ENCODE measurements at places on chromosomes 5 and 9.
A peak's percentile ranks its signal among the peaks of the same experiment; 100 is the strongest.

GRCh38 chr5:120365656-120366446 is 98.2 kb upstream of the PRR16 start:
- H3K27me3 ChIP-seq = no peaks in the 10 kb centered on the region
- no peak overlapping the region for H3K4me3 ChIP-seq
- no peak for DNase-seq
- no peak overlapping the region for H3K27ac ChIP-seq

- no peak for DNase-seq
- H3K4me1 ChIP-seq = no peaks in the 10 kb centered on the region
- H3K27ac ChIP-seq = no peak overlapping the region
- H3K4me3 ChIP-seq = no peak overlapping the region
- no peaks in the 10 kb centered on the region for H3K27me3 ChIP-seq
Observed at GRCh38 chr5:139884144-139884543, 88.5 kb downstream of the PSD2 start.

DNA sequence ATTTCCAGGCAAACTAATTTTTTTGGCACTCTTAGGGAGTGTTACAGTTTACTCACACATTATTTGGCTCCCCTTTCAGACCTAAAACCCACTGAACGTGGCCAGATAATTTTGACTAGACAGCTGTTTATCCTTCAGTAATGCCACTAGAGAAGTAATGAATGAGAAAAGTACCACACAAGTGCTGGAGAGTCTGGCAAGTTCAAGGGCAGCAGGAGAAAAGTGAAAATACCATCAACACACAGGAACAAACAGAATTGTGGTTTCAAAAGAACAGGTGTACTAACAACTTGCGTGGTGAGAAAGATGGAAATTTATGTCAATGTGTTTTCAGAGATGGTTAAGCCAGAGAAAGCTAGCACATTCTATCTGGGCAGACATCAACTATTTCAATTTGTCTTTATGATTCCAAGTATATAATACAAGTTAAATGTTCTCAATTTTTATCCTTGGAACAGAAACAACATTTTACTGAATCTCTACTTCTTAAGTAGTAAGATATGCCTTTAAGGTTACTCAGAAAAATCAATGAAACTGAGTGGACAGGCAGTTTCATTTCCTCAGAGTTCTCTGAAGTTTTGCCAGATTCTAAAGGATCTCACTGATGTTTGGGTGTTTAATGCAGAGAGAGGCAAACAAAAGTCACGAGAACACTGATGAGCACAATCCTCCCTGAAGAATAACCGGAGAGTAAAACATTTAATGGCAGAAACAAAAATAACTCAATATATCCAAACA is 91.0 kb downstream of the ARSB start:
- no peak for DNase-seq
- H3K27ac ChIP-seq = no peak overlapping the region
- H3K36me3 ChIP-seq = no peaks in the 10 kb centered on the region
- no peaks in the 10 kb centered on the region for H3K27me3 ChIP-seq
- H3K4me3 ChIP-seq = no peak overlapping the region

- DNase-seq = no peak
- no peaks in the 10 kb centered on the region for H3K4me1 ChIP-seq
- H3K4me3 ChIP-seq = no peak overlapping the region
- H3K27me3 ChIP-seq = no peaks in the 10 kb centered on the region
- H3K27ac ChIP-seq = no peak overlapping the region
Observed at GRCh38 chr9:32294106-32294505, 90.3 kb upstream of the ACO1 start.

DNA sequence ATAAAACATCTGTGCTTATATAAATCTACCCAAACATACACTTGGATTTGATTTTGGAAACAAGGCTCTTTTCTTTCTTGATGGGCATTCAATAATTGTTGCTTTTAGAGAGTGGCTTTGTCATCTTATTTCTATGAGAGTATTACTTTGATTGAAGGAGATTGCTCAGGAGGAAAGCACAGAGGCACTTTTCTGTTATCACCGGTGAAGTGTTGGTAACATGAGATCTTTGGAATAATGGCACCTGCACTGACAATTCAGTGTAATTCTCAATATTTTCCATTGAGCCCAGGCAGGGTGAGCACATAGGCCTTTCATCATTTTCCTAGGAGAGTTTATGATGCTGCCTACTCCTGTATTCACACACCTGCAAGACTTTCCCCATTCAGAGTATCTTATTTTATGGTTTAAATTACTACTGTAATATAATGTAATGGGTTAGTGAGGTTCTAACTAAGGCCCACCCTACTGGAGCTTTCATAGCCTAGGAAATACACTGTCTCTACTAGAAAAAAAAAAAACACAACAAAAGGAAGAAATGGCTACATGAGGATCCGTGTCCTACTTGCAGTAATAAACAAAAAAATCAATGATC is 244.3 kb downstream of the DENND1A start:
- H3K4me3 ChIP-seq = no peak overlapping the region
- H3K27ac ChIP-seq = no peak overlapping the region
- peaks cover 44% of the 10 kb centered on the region for H3K4me1 ChIP-seq

GRCh38 chr5:170195961-170196360 is 36.8 kb upstream of the C5orf58 start:
- H3K4me1 ChIP-seq = peaks cover 10% of the 10 kb centered on the region
- H3K27ac ChIP-seq = no peak overlapping the region
- H3K36me3 ChIP-seq = no peaks in the 10 kb centered on the region
- no peak for DNase-seq

DNA sequence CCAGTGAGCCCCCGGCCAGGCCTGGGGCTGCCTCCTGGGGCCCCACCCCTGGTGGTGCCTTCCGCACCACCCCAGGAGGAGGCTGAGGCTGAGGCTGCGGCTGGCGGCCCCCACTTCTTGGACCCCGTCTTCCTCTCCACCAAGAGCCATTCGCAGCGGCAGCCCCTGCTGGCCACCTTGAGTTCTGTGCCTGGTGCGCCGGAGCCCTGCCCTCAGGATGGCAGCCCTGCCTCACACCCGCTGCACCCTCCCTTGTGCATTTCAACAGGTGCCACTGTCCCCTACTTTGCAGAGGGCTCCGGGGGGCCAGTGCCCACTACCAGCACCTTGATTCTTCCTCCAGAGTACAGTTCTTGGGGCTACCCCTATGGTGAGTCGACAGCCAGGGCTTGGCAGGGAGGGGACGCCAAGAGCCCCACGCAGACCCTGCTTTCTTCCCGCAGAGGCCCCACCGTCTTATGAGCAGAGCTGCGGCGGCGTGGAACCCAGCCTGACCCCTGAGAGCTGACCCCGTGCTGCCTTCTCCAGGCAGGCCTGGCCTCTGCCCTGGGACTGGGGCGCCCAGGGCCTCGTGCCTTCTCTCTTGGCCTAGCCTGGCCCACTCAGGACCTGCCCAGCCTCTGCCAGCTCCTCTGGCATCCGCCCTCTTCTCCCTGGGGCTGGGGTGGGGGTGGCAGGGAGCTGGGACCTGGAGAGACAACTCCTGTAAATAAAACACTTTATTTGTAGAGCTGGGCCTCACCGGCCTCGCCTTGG is 4.0 kb upstream of the EHMT1 start:
- no peak overlapping the region for H3K27ac ChIP-seq
- no peak for DNase-seq
- no peaks in the 10 kb centered on the region for H3K27me3 ChIP-seq
- no peak overlapping the region for H3K4me3 ChIP-seq

DNA sequence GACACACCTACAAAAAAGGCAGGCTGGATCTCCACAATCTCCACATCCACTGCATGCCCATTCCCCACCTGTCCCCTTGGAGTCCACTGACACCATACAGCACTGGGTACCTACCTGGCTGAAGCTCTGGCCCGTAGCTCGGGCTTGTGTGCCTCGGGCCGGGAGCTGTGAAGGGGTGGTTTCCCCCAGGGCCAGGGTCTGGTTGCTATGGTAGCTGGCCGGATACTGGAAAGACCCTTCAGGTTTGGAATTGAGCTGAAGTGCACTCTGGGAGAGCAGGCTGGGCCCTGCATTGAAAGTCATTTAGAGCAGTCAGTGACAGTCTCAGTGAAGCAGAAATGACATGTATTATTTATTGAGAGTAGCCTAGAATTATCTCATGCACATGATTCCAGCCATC is 507.3 kb downstream of the CTNND2 start:
- H3K36me3 ChIP-seq = no peaks in the 10 kb centered on the region
- H3K4me3 ChIP-seq = no peak overlapping the region
- no peak overlapping the region for H3K27ac ChIP-seq
- no peaks in the 10 kb centered on the region for H3K4me1 ChIP-seq

DNA sequence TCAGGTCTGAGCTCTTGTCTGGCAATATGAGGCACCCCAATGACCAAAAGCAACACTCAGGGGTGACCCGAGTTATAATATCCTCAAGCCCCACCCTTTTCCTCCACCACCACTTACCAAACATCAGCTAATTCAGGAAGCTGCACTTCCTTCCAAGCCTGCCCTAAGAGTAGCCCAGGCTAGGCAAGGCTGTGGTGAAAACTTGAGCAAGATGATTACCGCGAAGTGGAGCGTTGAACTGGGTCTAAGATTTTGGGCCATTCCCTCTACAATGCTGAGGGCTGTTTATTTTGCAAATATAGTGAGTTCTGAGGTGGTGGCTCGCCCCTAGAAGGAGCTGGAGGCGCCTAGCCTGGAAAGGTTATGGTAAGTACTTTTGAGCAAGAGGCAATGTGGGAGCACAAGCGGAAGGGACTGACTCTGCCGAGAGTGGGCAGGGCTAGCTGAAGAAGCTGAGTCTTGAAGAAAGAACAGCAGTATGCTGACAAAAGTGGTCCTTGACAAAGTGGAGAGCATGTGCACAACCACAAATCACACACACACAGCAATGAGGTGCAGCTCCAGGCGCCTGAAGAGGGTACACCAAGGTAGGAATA is at the start of gene HK3:
Gene HK3, minus strand, starts transcription at position 51 of the 596 bp plus-strand sequence. CDS start 3,187 bp downstream, outside the sequence.
- no peak within 1 kb of the TSS for H3K4me3 ChIP-seq
- no peaks in the 10 kb centered on the region for H3K4me1 ChIP-seq
- peaks cover 12% of the 10 kb centered on the region for H3K36me3 ChIP-seq
- no peak for DNase-seq
- no peaks in the 10 kb centered on the region for H3K27me3 ChIP-seq
- H3K27ac ChIP-seq = no peak within 1 kb of the TSS

DNA sequence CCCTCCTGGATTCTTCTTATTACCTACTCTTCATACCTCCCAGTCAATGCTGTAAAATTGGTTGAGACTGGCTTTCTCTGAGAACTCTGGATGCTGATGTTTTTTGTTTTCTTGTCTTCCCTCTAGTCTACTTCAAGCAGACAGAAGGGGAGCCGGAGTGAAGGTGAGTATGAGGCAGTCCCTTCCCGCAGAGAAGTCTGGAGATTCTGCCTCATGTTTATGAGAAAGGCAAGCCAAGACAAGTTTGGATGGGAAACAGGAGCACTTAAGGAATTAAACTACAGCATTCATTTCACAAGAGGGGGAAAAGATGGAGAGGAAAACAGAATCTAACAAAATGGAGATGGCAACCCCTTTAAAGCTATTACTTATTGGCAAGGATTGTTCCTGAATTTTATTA is 246.1 kb downstream of the TRIM32 start:
- no peaks in the 10 kb centered on the region for H3K4me1 ChIP-seq
- no peak overlapping the region for H3K4me3 ChIP-seq
- no peaks in the 10 kb centered on the region for H3K27me3 ChIP-seq
- H3K27ac ChIP-seq = no peak overlapping the region

GRCh38 chr9:137486545-137487453 is 27.7 kb upstream of the NSMF start:
- DNase-seq = no peak
- H3K4me3 ChIP-seq = no peak overlapping the region
- H3K27me3 ChIP-seq = no peaks in the 10 kb centered on the region
- no peaks in the 10 kb centered on the region for H3K4me1 ChIP-seq

- no peaks in the 10 kb centered on the region for H3K36me3 ChIP-seq
- H3K4me1 ChIP-seq = no peaks in the 10 kb centered on the region
- no peak overlapping the region for H3K27ac ChIP-seq
- H3K27me3 ChIP-seq = no peaks in the 10 kb centered on the region
- no peak for DNase-seq
Observed at GRCh38 chr9:89664896-89665329, 60.1 kb downstream of the GADD45G start.

- DNase-seq = no peak
- no peak overlapping the region for H3K27ac ChIP-seq
- H3K4me3 ChIP-seq = no peak overlapping the region
- peaks cover 14% of the 10 kb centered on the region for H3K4me1 ChIP-seq
- H3K36me3 ChIP-seq = no peaks in the 10 kb centered on the region
Observed at GRCh38 chr9:23663536-23663935, 162.5 kb downstream of the ELAVL2 start.

DNA sequence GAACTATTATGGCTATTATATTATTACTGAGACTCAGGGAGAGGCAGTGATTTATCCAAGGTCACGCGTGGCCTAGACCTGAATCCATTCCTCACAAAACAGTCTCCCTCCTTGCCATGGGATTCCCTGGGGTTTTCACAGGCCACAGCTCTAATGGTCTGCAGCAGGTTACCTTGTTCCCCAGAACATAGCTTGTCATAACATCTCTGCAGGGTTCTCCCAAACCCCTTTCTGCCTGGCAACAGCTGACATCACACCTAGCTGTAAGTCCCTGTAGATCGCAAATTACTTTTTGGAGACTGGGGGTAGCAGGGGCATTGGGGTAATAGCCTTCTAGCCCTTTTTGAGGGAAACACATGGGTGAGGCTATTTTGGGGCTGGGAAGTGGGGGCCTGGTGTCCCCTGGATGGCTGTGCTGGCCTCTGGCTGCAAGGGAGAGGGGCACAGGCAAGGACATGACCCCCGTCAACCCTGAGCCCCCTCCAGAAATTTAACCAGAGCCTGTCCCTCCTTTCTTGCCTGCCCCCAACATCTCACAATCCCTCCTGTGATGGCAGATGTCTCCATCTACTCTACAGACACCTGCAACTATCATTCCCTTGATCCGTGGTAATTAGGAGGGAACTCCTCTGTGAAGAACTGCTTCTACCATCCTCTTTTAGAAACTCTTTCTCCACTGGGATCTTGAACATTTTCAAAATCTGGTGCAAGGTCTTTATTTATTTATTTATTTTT is 1.3 kb downstream of the CD74 start:
- peaks cover 28% of the 10 kb centered on the region for H3K36me3 ChIP-seq
- peak; percentile 95 for DNase-seq
- H3K27ac ChIP-seq = peak overlapping the region; percentile 100
- H3K27me3 ChIP-seq = no peaks in the 10 kb centered on the region
